ENCODE measurements at places on chromosomes 6 and 20.

GRCh38 chr6:76788155-76788554 is 675.1 kb downstream of the HTR1B start:
- DNase-seq, result no peak

GRCh38 chr6:31734247-31734820 is 2.0 kb downstream of the CLIC1 start:
- DNase-seq, result no peak

DNA sequence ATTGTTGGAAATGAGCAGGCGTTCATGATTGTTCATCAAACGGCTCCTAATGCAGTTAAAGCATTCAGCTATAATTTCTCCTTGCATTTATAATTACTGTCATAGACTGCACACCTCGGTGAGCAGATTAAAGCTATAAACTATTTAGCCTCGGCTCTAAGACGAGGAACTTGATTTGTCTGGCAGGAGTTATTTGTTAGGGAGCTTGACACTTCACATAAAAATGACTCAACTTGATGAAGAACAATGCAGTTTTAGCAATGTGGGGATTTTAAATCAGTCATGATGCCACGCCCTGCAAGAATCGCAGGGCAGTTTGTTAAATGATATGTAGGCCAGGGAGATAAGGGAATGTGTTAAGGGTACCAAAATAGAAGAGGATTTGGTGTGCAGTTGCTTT is 290.2 kb downstream of the TSHZ2 start:
- DNase-seq, result no peak

- DNase-seq, result no peak
Observed at GRCh38 chr20:2051946-2052345, 49.7 kb upstream of the STK35 start.

- DNase-seq, result no peak
Observed at GRCh38 chr20:62020935-62021701, 44.6 kb downstream of the TAF4 start.

DNA sequence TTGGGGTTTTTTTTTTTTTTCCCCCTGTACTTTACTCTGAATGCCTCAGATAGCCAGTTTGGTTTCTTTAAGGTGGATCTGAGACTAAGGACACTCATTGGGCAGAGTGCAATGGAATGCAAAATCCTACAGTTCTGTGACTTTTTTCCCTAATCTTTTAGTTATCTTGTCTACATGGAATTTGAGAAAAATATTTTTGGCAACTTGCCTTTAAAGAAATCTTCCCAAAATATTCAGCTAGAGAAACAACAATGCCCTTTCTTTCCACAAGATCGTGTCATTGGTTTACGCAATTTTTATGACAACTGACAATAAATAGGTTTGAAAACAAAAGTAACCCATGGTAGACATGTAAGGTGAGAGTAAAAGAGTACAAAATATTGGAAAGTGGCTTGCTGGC is 171.7 kb upstream of the LAMP5 start:
- no peak for DNase-seq

DNA sequence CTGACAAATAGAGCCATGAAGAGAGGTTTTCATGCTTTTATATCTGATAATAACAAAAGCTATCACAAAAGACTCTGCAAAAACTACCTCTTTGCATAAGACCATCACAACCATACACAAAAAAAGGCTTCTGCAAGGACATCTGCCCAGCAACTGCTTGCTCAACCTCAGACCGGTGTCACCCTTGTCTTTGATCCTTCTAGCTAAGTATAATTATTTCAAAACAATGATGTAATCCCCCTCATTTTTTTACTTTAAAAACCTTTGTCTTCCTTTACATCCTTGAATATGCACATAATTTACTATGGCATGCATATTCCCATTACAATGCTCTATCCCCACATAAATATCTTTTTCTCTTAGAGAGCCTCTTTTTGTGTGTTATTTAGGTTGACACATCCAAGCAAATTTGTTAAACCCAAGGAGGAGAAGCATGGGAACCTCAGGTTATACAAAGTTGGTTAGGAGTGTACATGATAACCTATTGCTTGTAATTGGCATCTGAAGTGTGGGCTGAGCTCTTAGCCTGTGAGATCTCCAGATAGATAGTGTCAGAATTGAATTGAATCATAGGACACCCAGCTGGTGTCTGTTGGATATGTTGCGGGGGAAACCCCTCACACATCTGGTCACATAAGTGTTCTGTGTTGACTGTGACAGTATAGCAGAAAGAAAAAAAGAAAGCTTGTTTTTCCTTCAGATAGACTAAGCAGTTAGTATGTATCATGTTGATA is 20.7 kb upstream of the CGA start:
- peak; percentile 24 for DNase-seq

DNA sequence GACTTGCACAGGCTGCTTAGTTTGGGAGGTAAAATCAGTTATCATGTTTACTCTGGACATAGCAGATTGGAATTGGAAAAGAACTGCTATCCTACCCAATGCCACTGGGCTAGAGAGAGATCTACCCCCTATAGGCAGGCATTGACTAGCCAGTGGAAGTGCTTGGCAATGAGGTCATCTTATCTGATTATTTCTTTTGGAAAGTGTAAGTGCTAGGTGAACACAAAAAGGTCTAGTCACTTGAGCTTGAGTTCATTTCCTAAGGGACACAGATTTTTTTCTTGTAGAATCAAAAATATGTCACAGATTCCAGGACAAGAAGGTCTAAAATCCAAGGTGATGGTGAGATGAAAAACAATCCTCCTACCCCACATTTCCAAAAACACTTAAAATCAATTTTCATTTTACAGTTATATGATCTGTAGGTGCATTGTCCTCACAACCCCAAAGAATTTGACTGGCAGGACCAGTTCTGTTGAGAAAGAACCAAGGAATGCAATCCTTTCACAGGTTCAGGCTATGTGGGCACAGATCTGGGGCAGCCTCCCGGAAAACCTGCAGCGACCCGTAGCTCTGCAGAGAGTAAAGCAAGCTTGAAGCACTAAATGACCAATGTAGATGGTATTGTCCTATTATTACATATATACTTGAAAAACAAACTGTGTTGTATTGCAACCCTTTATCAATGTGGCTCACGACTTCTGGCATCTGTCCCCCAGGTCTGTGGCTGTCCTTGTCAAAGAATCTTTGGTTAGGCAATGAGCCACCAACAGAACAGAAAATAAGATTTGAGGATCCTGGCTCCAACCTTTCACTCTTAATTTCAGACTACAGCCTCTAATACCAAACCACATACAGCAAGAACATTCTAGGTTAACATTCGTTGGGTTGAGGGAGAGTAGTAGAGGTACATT is 67.3 kb upstream of the ADTRP start:
- no peak for DNase-seq

DNA sequence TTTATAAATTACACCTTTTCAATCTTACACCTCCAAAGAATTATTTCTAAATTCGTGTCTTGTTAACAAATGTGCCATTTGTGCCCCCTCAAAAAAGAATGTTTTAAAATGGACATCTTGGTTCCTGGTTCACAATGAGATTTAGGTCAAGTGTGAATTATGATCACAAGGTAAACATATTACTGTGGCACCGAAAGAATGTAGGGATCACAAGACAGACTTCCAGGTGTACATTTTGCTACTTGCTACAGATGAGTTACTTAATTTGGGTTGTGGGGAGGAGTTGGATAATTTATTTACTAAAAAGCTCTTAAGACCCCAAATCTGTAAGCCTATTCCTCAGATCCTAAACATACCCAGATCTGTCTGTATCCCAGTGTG is 25.0 kb upstream of the ADTRP start:
- no peak for DNase-seq

DNA sequence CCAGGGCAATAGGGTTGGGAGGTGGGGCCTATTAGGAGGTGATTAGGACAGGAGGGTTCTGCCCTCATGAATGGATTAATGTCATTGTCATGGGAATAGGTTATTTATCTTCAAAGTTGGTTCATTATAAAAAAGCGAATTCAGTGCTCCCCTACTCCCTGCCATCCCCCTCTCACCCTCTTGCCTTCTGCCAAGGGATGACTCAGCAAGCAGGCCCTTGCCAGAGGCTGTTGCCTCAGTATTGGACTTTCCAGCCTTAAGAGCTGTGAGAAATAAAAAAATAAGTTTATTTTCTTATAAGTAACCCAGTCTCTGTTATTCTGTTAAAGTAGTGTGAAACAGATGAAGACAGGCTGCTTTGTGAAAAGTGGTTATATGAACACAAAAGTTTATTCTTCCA is 381.1 kb upstream of the ZFP64 start:
- DNase-seq, result no peak

GRCh38 chr6:89398762-89399525 is 13.1 kb downstream of the RRAGD start:
- no peak for DNase-seq

DNA sequence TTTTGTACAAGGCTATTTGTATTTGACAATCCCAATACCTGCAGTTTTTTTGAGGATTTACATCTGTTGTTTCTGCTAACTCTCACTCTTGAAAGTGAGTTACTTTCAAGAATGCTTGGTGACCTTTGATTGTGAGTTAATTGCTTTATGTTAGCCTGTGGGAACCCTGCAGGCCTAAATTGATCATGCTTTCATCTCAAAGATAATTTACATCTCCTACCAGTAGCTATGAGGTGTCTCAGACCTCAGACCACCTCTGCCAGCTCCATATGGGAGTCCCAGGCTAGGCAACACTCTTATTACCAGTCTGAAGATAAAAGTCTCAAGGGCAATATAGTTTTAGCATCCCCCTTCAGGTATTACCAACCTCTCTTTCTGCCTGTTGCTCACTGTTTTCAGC is 116.4 kb upstream of the THEMIS start:
- no peak for DNase-seq

- no peak for DNase-seq
Observed at GRCh38 chr20:47315339-47316056, 41.0 kb downstream of the ZMYND8 start.

GRCh38 chr6:145067430-145067829 is 667.9 kb downstream of the EPM2A start:
- DNase-seq, result no peak

GRCh38 chr6:32405656-32406055 is 1.3 kb downstream of the BTNL2 start:
- no peak for DNase-seq

GRCh38 chr6:47343600-47343999 is 33.9 kb upstream of the TNFRSF21 start:
- DNase-seq, result no peak

- DNase-seq, result no peak
Observed at GRCh38 chr6:87806099-87806498, 104.1 kb upstream of the AKIRIN2 start.

DNA sequence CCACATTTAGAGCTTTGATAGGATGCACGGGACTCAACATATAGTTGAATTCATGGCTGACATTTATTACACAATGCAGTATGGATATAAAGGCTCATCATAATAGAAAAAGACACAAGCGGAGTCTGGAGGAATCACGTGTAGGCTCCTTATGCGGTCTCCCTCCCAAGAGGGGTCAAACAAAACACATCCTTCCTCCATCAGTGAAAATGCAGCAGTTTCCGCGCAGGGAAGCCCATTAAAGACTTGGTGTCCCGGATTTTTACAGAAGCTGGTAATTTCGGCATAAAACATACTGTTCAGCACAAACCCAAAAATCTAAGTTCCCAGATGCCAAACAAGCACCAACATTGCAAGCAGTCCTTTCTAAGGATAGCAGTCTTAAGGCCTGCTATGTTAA is 1.1 kb downstream of the USP45 start:
- DNase-seq, result no peak

DNA sequence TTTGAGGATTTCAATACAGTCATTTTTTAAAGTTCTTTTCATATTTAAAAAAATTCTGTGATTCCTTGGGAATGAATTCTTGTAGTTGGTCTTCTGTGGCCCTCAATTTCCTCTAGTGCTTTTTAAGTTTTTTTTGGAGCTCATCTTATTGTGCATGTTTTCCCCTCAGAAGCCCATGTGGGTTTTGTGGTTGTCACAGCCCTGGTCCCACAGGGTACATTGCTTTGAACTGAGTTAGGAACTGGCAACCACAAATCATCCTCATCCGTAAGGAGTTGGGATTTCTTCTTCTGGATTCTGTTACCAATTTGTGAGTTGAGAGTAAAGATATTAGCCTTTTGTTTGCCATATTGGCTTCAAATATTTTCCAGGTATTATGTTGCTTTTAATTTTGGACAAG is 89.9 kb downstream of the AKAP7 start:
- no peak for DNase-seq

- no peak for DNase-seq
Observed at GRCh38 chr6:14372734-14373489, 255.3 kb downstream of the CD83 start.

DNA sequence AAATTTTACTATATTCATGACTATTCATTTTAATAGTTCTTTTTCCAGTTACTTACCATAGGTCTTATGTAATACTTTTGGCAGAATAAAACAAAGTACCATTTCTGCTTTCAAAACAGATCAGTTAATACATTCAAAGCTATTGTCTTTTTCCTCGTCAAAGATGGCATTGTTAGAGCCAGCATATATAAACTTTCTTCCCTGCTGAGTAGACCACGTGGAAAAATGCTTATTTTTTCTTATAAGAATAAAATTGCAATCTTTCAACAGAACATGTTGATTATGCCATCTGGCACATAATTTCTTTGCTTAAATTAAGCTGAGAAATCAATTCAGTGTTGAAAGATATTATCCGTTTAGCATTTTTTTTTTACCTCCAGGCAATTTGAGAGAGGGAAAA is 34.9 kb upstream of the EXOC2 start:
- DNase-seq, result no peak

DNA sequence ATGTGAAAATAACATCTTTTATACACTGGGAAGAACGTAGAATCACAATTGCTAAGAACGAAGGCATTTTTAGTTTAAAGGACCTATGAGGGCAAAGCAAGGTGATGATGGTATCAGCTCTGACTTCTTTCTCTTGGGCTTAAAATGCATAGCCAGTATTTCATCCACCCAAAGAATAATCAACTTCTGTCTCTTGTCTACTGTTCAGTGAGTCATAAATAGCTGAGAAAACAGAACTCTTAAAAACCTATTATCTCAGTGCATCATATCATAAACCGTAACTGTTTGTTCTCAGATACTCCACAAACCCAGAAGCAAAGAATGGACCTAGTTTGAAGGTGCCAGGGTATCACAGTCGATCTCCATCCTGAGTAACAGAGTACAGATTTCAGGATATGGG is 5.2 kb downstream of the PHF10 start:
- DNase-seq, result no peak

DNA sequence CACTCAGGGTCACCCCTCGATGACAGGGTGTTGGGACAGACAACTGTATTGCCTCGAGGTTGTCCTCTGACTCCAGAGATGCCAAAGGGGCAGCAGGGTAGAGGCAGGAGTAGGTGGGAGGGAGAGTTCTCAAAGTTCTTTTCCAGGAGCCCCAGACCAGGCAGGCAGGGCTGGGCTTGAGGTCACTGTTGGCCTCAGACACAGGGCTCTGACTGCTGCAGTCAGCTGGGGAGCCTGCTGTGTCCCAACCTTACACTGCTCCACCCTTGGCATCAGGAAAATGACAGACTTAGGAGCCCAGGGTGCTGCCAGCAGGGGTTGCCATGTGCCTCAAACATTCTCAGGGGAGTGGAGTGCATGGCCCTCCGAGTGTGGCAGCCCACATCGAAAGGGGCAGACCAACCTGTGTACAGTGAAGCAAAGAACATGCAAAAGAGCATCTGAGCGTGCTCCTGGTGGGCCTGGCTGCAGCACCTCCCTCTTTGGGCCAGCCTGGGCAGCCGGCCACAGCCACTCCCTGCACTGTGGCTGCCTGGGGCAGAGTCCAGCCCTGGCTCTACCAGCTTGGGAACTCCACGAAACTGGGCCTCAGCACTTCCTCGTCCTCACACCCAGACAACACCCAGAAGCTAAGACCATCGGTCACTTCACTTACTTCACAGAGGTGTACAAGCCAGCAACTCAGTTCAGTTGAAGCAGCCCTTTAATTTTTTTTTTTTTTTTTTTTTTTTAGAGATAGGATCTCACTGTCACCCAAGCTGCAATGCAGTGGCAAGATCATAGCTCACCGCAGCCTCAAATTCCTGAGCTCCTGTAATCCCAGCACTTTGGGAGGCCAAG is 24.0 kb downstream of the C6orf132 start:
- no peak for DNase-seq

Measured in T-helper 2 cell treated with Interferon-gamma antibody and Interleukin-4, amounts not matched to agents 5 μg/mL and 100 μg/mL, for 36 hours (primary cell).